Mesothelial cell of epicardium (in vitro differentiated cells): ENCODE measurements at places on chromosomes 3 and 15.

- DNase-seq, result no peak
Observed at GRCh38 chr15:29870495-29871151, 48.4 kb upstream of the TJP1 start.

DNA sequence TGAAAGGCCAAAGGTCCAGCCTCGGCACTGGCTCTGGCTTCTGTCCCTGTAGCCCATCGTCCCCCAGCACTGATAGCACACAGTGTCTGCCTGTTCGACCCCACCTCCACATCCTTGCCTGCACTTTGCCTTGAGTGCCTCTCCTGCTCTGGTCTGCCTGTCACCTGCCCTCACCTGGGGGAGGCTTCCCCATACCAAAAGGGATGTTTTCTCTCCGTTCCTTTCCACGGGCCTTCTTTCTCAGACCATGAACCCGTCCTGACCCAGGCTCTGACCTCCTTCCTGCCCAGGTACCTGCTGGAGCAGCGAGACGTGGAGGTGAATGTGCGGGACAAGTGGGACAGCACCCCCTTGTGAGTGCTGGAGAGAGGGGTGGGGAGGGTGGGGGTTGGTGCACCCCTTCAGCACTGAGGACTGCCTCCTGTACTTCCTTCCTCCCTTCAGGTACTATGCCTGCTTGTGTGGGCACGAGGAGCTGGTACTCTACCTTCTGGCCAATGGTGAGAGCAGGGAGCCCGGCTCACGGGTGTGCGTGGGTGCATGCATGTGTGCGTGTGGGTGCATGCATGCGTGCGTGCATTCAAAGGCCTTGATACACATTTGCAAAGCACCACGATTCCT lies 1.5 kb downstream of the ABTB1 start:
- peak; percentile 25 for DNase-seq

GRCh38 chr15:33442449-33442848 lies 131.7 kb downstream of the RYR3 start:
- no peak for DNase-seq

- DNase-seq, result no peak
Observed at GRCh38 chr3:155079746-155080487, at the start of gene MME. TSS of gene MME (plus strand) at chr3:155080319. CDS start at chr3:155084168, 3,849 bp downstream.

DNA sequence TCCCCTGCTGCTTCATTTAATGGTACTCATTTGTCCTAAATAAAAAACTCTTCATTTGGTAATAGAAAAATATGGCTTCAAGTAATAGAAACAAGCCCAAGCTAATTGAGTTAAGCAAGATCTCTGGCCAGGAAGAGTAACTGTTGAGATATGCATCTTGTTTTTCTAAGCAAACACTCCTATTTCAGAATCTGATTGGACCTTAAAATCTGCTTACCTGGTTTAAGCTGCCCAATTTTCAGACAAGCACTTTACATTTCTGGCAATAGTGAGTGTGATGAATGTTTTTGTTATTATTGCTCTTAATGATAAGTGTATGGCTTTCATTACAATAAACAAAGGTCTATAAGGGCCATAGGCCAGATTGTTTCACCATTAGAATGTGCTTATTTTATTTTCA lies 86.2 kb downstream of the CMSS1 start:
- no peak for DNase-seq

DNA sequence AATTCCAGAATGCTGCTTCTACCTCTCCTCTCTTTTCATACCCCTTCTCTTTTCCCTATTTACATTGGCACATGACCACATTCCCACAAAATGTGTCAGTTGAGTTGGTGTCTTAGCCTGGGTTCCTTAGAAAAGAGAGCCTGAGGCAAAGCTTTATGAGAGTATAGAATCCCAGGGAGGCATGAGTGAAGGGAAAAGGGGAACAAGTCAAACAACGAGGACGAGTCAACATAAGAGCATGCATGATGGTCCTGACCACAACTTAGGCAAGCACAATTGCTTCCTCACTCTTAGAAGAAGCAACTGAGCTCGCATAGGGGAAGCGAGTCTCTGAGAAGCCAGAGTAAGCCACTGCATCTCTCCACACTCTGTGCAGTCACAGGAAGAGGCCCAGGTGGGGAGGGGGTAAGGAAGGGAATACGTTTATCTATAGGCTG lies 15.4 kb upstream of the ZNF774 start:
- DNase-seq, result no peak

- no peak for DNase-seq
Observed at GRCh38 chr15:72193836-72194396, 3.7 kb downstream of the GRAMD2A start.

DNA sequence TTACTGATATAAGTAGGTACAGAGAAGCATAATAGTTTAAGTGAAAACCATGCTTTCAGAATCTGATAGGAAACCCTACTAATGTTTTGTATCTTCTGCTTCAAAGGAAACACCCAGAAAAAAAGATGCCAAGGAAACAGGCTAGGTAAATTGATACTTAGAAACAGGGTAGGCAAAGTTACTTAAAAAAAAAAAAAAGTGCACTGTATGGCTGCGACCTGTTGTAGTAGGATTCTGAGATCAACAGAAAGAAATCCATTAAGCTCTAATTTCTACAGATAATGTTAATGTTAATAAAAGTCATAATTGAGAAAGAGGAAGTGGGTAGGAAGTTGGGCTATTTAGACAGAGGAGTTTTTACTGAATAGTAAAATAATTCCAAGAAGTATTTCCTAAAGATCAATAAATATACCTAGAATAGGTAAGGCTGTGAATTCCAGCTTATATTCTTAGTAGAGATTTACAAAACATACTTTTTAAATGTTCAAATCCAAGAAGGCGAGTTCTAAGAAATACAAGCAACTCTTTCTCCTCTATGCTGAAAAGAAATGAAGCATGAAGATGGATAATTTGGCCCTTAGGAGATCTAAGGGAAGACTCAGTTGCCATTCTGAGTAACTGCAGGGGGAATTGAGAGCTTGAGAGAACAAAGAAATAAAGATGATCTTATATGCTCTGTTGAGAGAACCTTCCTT lies 24.1 kb upstream of the STT3B start:
- DNase-seq, result no peak

DNA sequence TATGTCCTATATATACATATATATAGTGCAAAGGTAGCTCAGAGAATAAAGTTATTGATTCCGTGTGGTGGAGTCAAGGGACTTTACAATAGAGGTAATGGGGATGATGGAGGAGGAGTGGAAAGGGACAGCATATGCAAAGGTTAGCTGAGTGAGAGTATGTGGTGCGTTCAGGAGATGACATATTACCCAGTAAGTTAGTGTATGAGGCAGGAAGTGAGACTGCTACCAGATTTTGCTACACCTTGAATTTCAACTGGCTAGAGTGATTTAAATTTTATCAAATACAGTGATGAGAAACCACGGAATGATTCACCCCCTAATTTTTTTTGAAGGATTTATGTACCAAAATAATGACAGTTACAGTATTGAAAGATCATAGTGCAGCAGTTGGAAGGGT lies 2.8 kb downstream of the ACTL6A start:
- DNase-seq, result no peak

- no peak for DNase-seq
Observed at GRCh38 chr3:169574531-169574930, 89.0 kb downstream of the MECOM start.

GRCh38 chr3:89571707-89572106 lies 464.3 kb downstream of the EPHA3 start:
- DNase-seq, result no peak
